ENCODE measurements at places on chromosomes 6 and 20.

DNA sequence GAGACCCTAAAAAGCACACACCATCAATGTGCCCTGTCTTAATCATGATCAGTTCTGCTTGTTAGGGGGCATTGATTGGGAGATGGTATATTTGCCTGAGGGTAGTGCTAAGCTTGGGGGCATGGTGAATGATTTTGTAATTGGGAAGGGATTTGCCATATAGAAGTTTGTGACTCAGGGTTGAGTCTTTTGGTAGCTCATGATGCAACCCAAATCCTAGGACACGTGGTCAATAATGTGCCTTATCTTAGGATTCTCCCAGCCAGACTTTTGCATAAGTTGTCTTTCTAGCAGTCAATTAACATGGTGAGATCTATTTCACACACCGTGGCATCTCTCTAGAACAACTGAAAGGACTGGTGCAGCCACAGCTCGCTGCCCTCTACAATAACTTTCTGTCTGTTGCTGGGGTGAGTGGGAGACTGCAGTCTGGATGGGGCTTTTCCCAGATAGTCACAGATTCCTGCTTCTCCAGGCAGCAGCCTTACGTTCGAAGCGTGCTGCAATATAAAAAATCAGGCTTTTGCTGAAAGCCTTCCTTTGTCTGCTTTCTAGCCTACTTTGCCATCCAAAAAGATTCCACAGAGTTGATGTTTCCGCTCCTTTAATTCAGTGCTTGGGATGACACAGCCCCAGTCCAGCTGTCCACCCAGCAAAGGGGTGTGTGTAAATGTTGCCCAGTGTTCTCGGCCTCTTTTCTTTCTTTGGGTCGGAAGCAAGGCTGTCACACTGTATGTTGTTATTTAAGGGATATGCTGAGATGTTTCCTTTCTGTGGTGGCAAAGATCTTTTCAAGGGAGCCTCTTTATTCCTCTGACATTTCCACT, 58.9 kb downstream of the ID4 start:
- DNase-seq: no peak

DNA sequence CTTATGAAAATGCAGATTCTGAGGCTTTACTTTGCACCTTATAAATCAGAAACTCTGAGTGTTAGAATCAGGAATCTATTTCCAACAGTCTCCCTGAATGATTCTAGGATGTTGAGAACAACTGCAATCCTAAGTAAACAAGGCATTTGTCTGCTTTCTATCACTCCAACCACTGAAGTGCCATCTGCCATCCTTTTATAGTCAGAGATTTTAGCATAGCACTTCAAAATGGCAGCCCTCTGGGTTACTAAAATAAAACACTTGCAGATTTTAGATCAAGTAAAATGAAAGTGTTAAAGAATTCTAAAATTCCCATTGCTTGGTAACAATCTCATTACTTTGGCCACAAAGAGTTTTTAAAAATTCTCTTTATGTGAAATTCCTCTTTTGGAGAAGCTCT, 258.9 kb downstream of the CD109 start:
- no peak for DNase-seq

- no peak for DNase-seq
Observed at GRCh38 chr6:56718236-56718635, 75.5 kb upstream of the DST start.

GRCh38 chr6:95636552-95637431, 59.5 kb downstream of the MANEA start:
- DNase-seq: no peak

GRCh38 chr6:16660157-16660497, 101.1 kb downstream of the ATXN1 start:
- DNase-seq: no peak

GRCh38 chr6:160132776-160133338, 11.2 kb downstream of the SLC22A1 start:
- DNase-seq: no peak

- no peak for DNase-seq
Observed at GRCh38 chr20:8175741-8176675, 43.9 kb downstream of the PLCB1 start.

DNA sequence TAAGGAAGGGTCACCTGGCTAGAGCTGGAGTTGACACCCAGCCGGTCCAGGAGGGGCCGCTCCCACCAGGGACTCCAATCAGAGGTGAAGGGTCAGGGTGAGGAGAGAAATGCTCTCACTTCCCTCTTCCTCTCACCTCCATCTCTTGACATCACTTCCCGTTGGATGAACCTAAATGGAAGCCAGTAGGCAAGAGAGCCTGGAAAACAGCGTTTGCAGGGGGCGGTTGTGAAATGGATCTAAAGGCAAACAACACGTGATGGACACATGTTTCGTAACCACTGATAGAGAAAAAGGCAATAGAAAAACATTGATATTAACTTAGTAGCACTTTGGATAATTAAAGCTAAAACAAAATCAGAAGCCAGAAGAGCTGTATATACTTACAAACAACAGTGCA, 105.6 kb upstream of the FOXA2 start:
- DNase-seq: no peak
